Stimulated activated CD4-positive, alpha-beta T cell treated with anti-CD3 and anti-CD28 coated beads, Interleukin-15, amount 100 ng/mL, for 24 hours (primary cell): ENCODE measurements at places on chromosomes 2 and 18.

GRCh38 chr2:46980366-46980765, 64.8 kb upstream of the MCFD2 start:
- DNase-seq, result no peak

DNA sequence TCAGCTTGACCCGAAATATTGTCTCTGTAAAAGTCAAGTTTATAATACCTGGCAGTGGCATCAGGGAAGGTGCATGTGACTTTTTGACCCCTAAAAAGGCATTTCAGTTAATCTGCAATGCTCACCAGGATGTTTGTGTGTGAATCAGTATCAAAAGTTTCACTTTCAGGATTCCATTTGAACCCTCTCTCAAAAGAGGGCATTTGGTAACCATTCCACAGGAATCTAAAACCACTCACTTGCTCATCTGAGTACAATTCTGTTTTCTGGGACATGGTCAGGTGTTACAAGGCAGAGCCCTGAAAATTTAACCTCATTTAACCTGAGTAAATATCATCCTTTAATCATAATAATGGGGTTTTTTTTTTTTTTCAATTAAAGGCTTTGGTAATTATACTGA, 77.9 kb upstream of the KLF7 start:
- no peak for DNase-seq

GRCh38 chr2:222506230-222506935, 82.0 kb downstream of the SGPP2 start:
- DNase-seq, result no peak

DNA sequence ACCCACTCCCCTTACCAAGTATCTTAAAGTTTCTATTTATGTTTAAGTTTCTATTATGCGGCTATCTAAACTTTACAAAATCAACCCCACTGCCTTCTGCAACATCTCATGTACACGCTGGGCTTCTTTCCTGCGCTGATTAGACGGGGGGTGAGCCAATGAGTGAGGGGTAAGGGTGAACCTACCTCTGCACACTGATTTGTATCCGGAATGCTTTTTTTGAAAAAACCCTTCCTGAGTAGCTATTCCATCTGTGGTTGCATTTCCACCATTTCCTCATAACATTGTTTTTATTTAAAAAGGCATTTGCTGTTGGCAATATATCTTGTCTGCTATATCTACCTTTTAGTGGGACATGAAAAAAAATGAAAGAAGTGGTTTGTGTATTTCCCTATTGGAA, 6.3 kb downstream of the ALPG start:
- no peak for DNase-seq

GRCh38 chr2:9815844-9816279, 27.4 kb upstream of the TAF1B start:
- DNase-seq, result no peak
